ENCODE measurements at places on chromosomes 5 and 9. TPM values are rescaled to one million over a fixed set of nuclear protein-coding genes. Genes with fewer than 3 reads are reported as not detected.

The SLC46A2 gene
- not detected for total RNA-seq

The SV2C gene
- total RNA-seq: 0.11 TPM

The CDH9 gene
- not detected for total RNA-seq

The ECSCR gene
- total RNA-seq: not detected

The TMEM167A gene
- 61.5 TPM for total RNA-seq

The ARHGAP26 gene
- total RNA-seq: 6.8 TPM

DNA sequence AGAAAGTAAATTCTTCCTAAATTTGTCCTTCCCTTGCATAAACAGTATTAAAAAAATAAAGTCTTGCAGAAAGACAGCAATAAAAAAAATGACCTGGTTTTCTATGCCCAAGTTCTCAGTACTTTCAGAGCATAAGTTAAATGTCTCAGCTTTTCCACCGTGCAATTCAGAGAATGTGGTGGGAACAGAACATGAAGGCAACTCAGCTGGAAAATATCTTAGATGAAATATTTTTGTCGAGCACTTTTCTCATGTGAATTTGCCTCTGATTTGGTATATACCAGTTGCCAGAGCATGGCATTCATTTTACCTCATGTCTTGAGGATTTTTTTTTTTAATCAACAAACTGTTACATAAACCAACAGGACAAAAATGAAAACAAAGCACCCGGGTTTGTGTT lies 176.1 kb downstream of the CETN3 start:
- no peak for DNase-seq

- no peak for DNase-seq
Observed at GRCh38 chr5:51895834-51896233, 512.6 kb downstream of the ISL1 start.

- peak; percentile 76 for DNase-seq
Observed at GRCh38 chr9:114972510-114973136, 42.2 kb upstream of the TNFSF8 start.

GRCh38 chr9:93586290-93587057 lies 10.1 kb downstream of the PHF2 start:
- no peak for DNase-seq

- no peak for DNase-seq
Observed at GRCh38 chr5:96243862-96244261, 189.2 kb downstream of the PCSK1 start.

DNA sequence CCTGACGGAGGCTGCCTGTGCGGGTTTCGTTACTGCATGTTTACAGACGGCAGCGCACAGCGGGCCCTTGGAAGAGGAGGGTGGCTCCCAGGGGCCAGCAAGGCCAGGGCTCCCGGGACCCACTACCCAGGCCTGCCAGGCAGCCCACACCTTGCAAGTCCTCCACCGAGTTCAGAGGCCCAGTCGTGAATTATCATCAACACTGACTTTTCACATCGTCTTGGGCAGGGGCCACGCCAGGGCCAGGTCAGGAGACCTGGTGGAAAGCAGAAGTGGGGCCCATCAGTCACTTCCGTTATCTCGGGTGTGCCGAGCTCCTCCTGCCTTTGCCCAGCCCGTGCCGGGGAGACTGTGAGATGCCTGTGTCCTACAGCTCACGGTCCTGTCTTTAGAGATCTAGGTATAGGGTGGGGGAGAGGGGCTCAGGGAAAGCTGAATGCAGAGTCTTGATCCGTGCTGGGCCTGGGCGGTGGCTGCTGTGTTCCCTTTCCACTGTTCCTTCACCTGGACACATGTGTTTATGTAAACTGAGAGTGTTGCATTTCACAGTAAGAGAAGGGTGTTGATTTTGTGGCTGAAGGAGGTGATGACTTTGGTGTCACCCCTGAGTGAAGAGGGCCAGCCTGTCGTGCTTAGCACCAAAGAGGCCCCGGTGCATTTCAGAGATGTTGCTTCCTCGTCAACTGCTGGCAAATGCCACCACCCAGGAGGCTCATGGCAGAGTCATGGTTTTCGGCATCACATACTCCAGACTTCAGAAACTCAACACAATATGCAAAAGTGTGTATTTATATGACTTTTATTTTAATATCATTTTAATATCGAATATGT lies 175.2 kb downstream of the GAPVD1 start:
- DNase-seq: no peak

- DNase-seq: no peak
Observed at GRCh38 chr9:114908805-114909448, 21.5 kb downstream of the TNFSF8 start.

DNA sequence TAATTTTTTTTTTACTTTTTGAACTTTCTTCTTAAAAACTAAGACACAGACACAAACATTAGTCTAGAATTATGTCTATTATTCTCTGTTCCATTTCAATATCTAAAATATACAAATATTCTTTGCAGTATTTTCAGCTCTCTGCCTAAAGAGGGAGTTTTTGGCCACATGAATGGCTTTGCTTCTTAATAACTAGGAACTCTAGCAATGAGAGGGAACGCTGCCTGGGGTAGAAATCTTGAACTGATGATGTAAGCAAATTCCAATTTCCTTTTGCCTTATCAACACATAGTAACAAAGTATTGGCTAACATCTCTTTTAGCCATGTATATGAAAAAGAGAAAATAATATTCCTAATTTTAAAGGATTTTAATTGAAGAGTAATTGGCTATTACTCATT lies 51.9 kb downstream of the SLC25A46 start:
- no peak for DNase-seq

GRCh38 chr5:178808886-178809285 lies 50.9 kb upstream of the ZNF354B start:
- DNase-seq: no peak

DNA sequence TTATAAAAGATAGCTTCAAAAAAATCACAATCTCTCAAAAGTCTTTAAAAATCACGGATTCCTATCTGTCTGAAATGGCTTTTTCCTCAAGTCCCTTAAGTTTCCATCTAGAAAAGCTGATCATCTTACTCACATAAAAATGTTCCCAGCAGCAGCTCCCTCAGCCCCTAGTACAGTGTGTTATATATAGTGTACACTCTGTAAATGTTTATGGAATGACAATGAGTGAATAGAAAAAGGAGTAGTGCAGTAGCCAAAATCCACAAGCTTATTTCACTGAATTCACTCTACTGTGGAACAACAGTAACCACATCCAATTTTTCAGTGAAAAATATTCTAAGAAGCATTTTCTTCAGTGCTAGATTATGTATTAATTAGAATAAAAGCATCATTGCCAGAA lies 609.4 kb downstream of the DTWD2 start:
- DNase-seq: no peak

DNA sequence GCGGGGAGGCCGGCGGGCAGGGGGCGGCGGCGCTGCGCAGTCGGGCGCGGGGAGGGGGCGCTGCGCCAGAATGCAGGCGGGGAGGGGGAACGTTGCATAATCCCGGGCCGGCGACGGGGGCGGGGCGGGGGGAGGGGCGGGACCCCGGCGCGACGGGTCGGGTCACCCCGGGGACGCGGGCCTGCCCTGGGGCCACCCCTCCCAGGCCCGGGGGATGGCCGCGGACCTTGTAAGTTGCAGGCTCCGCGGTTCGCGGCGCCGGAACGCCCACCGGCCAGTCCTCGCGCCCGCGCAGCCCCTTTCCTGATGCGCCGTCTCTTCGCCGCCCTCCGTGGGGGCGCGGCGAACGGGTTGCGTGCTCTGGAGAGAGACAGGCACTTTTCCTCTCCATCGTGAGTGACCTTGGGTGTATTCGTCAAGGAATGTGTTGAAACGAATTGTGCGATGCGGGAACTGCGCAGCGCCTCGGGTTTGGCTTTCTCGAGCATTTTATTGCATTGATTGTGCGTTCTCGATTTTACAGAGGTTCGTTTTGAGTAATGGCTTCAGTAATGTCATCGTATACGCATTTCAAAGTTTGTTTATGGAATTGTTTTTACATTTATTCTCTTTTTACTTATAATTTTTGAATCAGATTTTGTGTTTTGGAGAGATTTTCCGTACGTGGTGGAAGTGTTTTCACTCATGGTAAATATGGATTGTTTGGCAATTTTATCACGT lies 802 bp downstream of the SPIN1 start:
- peak; percentile 22 for DNase-seq

GRCh38 chr9:106830527-106831150 lies 32.3 kb upstream of the ZNF462 start:
- DNase-seq: no peak

DNA sequence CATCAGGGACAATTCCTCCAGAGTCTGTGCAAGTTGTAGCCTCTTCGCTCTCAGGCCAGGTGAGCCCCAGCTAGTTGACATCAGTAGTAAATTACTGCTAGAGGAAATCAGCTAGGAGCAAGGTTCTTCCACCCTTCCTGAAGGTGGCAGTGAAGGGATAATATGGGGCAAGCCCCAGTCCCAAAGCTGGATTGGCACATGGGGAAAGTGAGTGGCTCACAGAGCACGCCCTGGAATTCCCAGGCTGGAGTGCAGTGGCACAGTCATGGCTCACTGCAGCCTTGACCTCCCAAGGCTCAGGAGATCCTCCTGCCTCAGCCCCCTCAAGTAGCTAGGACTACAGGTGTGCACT lies 82.1 kb downstream of the CYFIP2 start:
- DNase-seq: no peak

GRCh38 chr9:128414461-128414860 lies 6.2 kb upstream of the CERCAM start:
- DNase-seq: no peak

GRCh38 chr5:40791715-40792139 lies 6.4 kb downstream of the PRKAA1 start:
- DNase-seq: no peak

DNA sequence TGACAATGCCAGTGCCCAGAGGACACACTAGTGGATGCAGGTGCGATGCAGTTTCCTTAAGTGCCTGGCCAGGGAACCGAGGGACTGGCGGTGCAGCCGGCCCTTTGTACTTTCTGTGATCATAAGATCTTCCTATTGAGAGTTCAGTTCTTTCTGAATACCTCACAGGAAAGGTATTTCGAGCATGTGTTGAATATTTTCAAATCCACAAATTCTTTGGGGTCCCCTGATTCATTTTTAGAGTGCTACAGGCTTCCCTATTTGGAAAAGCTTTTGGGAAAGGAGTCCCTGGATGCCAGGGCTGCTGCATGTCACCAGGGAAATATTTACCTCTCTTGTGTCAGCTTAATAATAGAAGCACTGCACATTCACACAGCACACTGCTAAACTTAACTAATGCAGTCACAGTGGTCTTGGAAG lies 281.5 kb downstream of the GADD45G start:
- no peak for DNase-seq

DNA sequence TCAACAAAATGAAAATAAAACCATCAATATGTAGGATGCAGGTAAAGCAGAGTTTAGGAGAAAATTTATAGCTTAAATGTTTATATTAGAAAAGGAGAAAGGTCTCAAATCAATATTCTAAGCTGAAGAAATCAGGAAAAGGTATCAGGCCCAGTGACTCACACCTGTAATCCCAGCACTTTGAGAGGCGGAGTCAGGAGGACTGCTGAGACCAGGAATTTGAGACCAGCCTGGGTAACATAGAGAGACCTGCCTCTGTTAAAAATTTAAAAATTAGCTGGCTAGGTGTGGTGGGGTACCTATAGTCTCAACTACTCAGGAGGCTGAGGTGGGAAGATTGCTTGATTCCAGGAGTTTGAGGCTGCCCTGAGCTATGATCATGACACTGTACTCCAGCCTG lies 32.2 kb downstream of the CCDC69 start:
- no peak for DNase-seq

DNA sequence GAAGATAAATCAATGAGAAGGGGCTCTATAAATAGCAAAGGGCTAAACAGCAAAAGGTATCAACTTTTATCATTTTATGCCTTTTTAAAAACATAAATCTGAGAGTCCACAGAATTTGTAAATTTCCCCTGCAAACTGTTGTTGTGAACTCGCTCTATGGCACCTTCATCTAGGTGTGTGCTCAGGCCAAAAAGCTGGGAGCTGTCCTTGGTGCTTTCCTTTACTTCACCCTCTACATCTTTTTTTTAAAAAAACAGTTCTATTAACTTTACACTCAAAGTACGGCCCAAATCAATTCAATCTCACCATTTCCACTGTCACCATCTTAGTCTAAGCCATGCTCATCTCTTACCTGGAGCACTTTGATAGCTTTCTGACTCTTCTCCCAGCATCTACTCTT lies 108.2 kb upstream of the GPR151 start:
- DNase-seq: no peak

DNA sequence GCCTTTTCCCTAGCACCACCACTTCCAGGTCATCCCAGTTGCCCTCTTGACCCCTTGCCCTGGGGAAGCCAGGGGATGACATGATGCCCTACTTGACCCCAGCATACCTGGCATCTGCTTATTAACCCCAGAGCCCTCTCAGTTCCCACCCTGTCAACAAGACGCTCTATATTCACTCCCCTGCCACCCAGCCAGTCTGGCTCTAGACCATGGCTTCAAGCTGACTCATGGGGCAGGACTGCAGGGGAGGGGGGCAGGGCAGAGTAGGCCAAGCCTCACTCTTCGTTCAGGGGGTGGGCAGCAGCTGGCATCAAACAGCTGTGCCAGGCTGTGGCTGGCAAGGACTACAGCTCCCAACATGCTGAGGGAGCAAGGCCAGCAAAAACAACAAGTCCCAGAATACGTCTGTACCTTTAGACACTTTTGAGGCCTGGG lies 5.3 kb downstream of the ATOSB start:
- peak; percentile 49 for DNase-seq

- DNase-seq: no peak
Observed at GRCh38 chr9:134293611-134294152, 32.6 kb upstream of the RXRA start.

DNA sequence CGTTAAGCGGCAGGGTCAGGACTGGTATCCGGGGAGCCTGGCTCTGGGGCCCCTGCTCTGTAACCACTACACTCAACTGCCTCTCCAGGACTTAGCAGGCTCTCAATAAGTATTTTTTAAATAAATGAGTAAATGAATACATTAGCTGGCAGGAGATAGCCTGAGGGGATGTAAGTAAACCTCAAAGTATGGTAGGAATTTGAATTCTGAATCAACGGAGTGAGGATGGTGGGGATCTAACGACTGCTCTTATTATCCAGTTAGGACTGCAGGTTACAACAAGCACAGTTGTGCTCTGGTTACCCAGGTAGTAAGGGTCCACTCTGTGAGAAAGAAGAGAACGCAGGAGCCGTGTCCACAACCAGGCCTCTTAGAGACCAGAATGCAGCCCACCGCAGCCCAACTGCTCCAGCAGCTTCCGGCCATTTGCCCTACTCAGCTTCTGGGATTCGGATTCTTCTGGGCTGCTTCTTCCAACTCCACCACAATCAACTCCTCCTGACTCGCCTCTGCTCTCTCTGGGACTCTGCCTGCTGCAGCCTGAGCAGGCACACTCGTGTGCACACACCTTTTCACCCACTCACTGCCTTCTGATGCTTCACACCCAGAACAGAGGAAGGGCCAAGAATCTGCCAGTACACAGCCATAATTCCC lies 52.6 kb downstream of the MED27 start:
- peak; percentile 98 for DNase-seq

GRCh38 chr5:147803926-147804325 lies 21.4 kb upstream of the JAKMIP2 start:
- DNase-seq: no peak

GRCh38 chr9:135840539-135840938 lies 66.8 kb downstream of the CAMSAP1 start:
- DNase-seq: no peak

GRCh38 chr5:59069438-59070079 lies 486.7 kb downstream of the RAB3C start:
- peak; percentile 88 for DNase-seq

GRCh38 chr9:89422151-89422975 lies 75.5 kb downstream of the SEMA4D start:
- DNase-seq: peak; percentile 58

Data from foreskin keratinocyte (primary cell).